ENCODE measurements at places on chromosomes 3 and 15.

DNA sequence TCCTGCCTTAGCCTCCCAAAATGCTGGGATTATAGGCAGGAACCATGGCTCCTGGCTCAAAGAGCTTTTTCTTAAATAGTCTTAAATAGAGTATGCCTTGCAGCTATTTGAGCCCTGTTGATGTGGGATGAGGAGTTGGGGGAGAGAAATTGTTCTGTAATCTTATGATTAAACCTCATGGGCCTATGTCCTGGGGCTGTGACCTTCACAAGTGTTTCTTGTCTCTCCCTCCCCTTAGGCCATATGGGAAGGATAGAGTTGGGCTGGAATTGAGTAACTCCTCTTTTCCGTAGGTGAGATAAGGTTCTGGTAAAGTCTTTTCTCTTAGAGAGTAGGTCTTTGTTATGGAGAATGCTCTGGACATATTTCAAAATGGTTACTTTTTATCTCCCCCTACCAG lies 114.3 kb downstream of the ARNT2 start:
- no peak for DNase-seq

DNA sequence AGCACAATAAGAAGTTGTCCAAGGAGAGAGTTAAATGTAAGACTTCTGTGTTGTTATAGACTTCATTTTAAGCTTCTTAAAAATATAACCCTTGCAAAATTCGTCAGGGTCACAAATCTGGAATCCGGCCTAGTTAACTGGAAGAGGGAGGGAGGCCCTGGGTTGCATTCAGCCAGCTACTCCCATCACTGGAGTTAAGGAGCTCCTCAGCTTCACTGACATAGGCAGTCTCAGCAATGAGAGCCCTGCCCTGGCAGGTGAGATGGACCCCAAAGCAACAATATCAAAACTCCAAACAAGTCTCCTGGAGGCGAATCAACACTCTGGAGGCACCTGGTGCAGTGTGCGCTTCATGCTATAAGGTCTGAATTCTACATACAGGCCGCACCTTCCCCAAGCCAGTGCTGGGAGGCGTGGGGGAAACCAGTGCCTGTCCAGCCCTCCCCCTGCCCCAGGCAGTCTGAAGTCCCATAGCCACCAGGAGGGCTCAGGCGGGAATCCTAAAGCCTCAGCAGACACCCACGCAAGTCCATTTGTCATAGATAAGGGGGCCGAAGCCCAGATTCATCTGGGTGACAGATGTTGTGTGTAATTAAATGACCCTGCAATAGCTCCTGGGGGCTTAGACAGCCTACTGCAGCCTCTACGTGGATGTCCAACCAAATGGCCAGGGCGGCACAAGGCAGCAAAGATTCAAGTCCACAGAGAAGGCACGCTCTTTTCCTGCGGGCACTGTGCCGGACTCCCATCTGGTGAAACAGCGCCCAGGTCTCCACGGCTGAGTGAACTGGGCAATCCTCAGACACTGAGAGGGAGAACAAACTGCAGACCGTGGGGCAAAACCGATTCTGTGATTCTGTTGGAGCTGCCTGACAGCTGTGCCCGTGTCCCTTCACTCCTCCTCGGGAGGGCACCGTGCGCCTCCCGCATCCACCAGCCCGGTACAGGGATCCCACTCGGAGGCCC lies 64.9 kb downstream of the ATP10A start:
- DNase-seq: no peak

- no peak for DNase-seq
Observed at GRCh38 chr3:119723022-119723421, 20.2 kb downstream of the CFAP91 start.

DNA sequence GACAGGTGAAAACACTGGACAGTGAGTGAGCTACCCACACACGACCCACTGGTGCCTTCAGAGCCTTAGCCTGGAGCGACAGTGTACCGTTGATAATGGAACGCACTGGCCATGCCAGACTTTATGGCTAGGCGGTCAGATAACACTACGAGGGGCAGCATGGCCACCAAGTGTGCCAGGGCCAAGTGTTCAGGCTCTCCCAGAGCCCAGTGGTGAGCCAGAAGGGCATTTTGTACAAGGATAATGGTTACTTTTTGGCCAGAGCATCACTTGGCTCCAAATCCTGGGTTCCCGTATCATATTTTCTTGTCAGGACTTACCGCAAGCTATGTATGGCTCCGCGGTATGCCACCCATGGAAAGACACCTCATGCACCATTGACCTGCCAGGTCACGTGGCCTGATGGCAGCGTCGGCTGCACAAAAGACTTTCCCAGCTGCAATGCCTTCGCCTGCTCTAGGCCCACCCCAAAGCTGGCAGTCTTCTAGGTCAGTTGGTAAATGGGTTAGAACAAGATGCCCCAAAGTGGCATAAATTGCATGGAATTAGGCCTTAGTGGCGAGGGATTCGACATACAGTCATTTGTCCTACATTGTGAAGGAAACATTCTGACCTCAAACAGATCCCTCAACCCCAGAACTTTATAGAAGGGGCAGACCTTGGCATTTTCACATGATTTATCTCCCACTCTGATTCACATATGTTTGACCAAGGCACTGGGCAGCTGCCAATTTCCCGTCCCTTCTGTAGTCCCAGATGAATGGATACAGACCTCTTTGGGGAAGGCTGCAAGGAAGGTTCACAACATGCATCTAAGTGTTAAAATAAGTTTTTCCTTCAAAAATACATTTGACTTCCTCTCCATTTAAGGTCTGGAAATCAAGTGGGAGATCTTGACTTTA lies 12.2 kb upstream of the SLC28A1 start:
- DNase-seq: no peak

DNA sequence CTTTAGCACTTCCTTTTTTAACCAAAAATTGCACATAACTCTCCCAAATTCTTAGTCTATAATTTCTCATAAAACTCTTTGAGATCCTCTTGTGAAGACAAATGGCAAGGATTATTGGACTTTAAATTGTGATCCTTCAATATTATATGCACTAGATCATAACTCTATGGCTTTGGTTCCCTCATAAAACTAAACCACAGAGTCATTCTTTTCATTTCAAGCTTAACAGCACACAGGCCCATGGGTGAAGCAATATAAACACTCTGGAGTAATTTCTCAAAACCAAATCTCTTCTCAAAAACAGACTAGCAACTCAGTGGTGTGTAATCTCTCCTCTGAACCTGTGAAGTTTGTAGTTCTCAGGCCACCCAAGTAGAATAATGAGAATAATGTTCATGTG lies 171.0 kb upstream of the NECTIN3 start:
- DNase-seq: no peak

GRCh38 chr3:57006949-57007419 lies 53.5 kb upstream of the SPATA12 start:
- DNase-seq: no peak

DNA sequence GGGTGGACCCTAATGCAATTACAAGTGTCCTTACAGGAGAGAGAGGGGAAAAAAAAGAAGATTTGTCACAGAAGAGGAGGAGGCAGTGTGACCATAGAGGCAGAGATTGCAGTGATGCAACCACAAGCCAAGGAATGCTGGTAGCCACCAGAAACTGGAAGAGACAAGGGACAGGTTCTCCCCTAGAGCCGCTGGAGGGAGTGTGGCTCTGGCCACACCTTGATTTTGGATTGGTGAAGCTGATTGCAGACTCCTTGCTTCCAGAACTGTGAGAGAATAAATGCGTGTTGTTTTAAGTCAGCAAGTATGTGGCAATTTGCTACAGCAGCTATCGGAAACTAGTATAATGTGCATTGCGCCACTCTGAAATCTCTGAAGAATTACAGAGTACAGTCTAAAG lies 110.1 kb downstream of the SRGAP3 start:
- no peak for DNase-seq

- no peak for DNase-seq
Observed at GRCh38 chr3:177353140-177353539, 155.9 kb upstream of the TBL1XR1 start.

- no peak for DNase-seq
Observed at GRCh38 chr15:100301910-100302431, 39.8 kb downstream of the ADAMTS17 start.

DNA sequence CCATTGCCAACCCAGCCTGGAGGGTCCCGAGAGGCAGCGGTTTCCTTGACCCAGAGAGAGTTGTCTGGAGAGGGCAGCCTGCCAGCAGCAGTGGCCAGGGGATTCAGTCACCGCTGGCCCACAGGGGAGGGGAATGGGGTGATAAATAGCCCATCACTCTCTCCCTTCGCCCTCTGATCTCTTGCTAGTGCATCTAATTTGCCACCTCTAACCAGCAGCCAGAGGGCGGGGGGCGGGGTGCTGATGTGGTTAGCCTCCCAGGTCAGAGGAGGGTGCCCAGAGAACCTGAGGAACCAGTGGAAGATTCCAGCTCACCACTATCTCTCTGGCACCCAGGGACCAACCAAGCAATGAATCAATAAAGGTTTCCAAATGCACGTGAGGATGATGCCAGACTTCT lies 35.1 kb upstream of the SLC6A11 start:
- DNase-seq: no peak

- DNase-seq: no peak
Observed at GRCh38 chr3:55370272-55370671, 116.8 kb downstream of the WNT5A start.

GRCh38 chr3:13217736-13218540 lies 144.7 kb upstream of the IQSEC1 start:
- no peak for DNase-seq

- DNase-seq: no peak
Observed at GRCh38 chr15:68696414-68697363, 117.9 kb downstream of the CORO2B start.

DNA sequence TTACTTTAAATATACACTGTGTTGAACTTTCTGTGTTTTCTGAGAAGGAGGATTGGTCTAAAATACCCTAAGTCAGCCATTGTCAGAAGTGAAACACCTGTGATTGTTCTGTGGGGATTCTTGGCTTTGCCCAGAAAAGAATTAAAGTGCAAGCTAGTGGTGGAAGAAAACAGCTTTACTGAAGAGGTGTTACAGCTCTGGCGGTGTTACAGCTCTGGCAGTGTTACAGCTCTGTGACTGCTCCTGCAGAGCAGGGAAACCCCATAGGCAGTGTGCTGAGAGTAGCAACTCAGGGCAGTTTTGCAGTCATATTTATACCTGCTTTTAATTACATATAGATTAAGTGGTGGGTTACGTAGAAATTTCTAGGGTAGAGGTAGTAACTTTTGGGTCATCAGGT lies 66.6 kb downstream of the C3orf20 start:
- no peak for DNase-seq

DNA sequence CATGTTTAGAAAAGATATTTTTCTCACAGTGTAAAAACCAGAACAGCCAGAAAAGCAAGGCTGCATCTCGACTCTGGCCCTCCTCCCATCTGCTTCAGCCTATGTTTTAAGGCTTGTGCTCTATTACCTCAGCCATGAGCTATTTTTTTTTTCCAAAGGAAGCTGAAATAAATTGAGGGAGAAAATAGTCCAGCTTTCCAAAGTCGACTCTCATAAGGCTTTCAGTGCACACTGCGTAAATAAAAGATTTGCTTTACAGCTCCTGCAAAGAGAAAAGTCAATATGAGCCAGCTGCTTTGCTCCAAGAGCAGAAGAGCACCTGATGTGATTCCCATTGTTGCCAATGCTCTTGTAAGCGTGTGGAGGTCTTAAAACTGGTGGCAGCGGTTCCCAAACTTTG lies 26.7 kb downstream of the SCG3 start:
- no peak for DNase-seq

DNA sequence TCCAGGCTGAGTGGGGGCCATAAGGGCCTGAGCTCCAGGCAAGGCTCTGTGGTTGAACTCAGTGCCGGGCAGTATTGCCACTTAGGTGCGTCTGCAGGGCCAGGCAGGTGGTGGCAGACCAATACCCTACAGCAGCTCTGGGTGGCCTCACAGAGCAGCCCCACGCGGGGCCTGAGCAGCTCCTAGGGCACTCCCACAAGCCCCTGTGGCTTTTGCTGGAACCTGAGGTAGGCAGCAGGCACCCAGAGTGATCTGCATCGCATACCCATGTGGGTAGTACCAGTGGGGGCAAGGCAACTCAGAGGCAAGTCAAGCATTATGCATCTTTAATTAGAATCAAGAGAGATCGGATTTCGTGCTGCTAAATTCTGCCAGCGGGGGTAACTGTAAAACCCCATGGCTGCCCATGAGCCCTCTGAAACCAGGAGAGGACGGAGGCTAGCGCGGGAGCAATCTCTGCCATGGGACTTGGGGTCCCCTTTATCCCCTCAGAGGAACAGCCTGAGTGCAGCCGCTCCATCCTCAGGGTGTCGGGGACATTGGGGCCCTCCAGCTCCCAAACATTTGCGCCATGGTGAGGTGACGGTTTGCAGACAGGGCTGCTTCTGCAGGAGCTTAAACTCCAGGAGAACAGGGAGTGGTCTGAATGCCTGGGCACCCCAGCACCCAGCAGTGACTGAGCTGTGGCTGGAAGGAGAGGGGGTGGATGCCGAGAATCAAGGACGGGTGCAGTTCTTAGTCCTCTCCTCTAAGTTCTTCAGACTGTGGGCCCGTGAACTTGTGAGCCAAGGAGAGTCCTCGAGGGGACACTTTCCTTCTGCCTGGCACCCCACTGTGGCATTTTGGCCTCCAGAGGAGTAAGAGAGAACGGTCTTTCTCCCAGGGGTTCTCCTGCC lies 62.4 kb upstream of the PCSK6 start:
- peak; percentile 74 for DNase-seq

DNA sequence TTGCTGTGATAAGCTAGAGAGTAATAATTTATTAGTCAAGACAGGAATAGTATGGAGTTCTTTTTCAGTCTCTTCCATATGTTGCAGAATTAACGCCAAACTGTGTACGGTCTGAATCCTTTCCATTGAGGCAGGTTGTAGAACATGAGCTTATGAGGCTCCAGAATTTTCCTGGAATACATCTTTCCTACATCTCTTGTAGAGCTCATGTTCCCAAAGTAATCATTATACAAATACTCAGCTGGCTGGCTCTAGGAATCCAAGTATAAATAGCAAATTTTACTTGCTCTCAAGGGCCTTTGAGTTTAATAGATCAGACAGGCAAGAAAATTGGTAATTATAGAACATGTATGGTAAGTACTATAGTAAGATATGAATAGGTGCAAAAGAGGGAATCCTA lies 419.4 kb downstream of the RBMS3 start:
- no peak for DNase-seq

DNA sequence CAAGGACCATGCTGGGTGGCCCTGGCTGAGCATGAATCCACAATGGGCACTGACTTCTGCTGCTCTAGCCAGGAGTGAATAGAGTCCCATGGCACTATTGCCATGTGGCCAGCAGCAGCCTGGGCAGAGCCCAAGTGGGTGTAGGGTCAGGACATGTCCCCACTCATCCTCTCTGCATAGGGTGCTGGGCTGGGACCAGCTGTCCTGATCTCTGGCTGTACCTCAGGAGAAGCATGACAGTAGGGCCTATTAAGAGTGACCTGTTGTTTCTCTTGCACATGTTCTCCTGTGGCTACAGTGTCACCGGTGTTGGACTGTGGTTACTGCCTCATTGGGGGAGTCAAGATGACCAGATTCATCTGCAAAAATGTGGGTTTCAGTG lies 46.9 kb downstream of the DLEC1 start:
- DNase-seq: no peak

- DNase-seq: no peak
Observed at GRCh38 chr3:194119831-194120590, 15.9 kb upstream of the HES1 start.

- no peak for DNase-seq
Observed at GRCh38 chr3:126540342-126540849, 16.4 kb downstream of the CHST13 start.

- DNase-seq: no peak
Observed at GRCh38 chr15:74422265-74422651, 11.5 kb downstream of the SEMA7A start.
